ENCODE measurements at places on chromosomes 1 and 21.

DNA sequence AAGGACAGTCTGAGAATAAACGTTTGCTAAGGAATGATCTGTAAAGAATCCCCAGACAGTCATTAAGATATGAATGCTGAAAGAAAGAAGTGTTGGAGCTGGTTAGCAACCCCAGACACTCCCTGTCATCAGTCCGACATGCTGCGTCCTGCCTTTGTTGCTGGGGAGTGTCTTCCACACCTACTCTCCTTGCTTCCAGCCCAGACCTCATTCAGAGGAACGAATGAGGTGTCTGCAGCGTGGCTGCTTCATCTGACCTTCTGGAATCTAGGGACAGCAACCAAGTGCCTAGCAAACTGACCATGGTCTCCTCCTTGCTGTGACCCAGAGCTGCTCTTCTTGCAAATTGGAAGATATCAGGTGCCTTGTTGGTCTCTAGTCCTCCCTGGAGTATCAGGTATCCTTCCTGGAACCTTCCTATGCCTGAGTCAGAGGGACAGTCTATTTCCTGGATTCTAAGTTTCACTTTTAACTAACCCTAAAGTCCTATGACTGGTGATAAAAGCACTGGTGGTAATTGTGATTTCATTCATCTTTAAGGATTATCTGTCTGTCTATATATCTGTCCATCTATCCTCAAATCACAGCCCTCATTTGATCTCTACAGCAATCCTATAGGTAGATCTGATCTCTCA, 45.3 kb downstream of the NFASC start:
- DNase-seq = no peak

- no peak for DNase-seq
These were observed 277.1 kb downstream of the ST6GALNAC3 start for GRCh38 chr1:76351655-76352054.

DNA sequence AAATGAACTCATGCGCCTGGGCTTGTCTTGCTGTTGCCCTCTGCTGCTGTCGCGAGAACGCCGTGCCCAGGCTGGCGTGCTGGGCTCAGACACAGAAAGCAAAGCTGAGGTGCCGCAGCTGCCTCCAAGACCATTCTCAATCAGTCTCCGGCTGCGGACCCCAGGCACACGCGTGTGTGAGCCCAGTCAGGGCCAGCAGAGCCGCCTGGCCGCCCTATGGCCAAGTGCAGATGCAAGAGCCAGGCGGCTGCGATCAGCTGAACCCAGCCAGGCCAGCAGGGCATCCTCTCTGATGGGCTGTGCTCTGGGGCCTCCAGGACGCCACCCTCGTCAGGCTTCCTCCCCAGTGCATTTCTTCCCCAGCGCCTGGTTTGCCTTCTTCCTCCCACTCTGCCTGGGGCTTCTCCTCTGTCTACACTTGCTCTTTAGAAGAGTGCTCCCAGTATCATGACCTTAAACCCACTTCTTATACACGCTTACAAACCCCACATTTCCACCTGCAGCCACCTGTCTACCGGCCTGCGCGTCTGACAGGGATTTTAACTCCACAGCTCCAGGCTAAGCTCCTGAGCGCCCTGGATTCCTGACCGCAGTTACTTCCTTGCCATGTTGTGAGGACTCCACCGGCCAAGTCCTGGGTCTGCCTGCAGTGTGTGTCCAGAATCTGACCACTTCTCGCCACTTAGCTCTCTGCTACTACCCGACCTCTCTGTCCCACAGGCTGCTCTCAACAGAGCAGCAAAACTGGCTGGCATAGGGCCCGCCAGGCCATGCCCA, 21.7 kb upstream of the LRRC47 start:
- no peak for DNase-seq

DNA sequence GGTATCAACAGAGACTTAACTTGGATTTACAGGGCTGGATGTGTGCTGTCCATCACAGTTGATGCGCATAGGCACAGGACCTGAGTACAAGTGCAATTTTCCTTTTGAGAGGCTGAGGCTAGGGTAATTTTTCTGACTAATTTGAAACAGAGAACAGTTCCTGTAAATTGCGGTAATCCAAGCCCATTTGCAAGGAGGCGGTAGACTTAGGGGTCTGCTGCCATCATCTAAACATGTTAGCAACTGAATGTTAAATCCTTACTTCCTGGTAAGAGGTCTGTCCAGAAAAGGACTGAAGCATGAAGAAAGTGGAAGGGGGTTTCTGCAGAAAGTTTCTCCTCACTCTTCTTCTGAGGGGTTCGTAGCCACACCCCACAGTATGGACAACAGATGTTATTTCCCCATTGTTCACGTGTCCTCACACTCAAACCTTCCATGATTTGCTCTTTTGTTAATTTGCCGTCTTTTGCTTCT, 23.7 kb upstream of the C1orf198 start:
- no peak for DNase-seq

DNA sequence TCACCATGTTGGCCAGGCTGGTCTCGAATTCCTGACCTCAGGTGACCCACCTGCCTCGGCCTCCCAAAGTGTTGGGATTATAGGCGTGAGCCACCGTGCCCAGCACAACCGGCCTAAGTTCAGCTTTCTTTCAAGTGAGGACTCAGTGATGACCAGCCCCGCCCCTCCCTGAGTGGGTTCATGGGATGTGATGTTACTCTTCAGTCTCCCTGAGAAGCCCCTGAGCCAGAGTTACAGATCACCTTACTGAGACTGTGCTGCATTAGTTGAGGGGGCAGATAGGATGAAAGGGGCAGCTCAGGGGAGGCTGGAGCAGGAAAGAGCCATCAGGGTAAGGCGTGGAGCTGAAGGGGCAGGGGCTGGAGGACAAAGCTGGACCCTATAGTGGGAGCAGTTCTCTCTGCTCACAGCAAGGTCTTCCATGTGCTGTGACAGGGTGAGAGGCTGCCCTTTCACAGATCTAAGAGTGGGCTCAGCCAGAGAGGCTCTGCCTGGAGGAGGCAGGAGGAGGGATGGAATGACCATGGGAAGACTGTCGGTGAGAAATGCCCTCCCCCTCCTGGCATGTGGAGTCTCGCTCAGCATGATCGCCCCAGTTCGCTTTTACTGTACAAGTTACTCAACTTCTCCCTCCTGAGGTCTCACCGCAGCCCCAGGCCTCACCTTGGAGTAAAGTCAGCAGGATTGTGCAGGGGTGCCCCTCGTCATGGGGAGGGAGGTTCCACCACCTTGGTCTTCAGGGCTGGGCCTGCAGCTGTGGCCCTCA, 13.4 kb downstream of the SH2D2A start:
- no peak for DNase-seq

GRCh38 chr1:53104289-53104913, 38.0 kb downstream of the SLC1A7 start:
- no peak for DNase-seq

DNA sequence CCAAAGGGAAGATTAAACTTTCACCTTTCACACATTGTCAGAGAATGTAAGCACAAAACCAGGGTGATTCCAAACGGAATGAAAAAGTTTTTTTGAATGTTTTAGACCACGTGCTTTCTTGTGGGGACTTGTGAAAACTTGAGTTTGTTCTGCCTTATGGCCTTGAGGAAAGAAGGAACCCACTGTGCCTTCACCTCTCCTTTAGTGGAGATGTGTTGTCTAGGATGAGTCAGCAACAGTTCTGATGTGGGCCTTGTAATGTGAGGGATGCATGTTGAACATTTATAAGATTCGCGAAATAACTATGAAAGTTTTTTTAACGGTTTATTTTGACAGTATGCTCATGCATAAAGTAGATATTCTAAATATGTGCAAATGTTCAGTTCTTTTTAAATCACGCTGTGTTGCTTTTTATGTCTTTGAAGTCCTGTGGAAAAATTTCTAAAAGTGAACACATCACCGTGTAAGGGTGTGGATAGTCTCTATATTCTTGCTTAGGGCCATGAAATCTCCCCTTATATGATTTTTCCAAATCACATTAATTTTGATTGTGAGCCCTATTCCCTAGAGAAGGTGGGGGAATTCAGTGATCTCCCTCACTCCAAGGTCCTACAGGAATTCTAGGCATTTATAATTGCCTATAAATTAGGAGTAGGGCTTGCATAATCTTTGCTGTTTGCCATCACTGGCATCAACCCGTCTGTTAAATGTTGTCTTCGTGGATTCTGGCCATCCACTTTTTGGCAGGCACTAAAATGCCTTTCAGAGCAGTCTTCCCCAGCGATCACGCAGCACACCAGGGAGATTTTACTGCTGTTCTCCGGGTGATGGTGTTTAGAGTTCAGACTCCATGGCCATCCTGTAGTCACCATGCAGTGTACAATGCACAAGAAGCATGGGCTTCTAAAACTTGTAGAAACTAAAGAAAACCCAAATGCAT, 47.4 kb downstream of the PLA2G4A start:
- DNase-seq = no peak

- no peak for DNase-seq
These were observed 300.9 kb downstream of the LMX1A start for GRCh38 chr1:165055581-165055980.

- peak; percentile 45 for DNase-seq
These were observed 228.9 kb upstream of the TMEM51 start for GRCh38 chr1:14924455-14925331.

- no peak for DNase-seq
These were observed 35.6 kb upstream of the ID3 start for GRCh38 chr1:23594927-23595353.

DNA sequence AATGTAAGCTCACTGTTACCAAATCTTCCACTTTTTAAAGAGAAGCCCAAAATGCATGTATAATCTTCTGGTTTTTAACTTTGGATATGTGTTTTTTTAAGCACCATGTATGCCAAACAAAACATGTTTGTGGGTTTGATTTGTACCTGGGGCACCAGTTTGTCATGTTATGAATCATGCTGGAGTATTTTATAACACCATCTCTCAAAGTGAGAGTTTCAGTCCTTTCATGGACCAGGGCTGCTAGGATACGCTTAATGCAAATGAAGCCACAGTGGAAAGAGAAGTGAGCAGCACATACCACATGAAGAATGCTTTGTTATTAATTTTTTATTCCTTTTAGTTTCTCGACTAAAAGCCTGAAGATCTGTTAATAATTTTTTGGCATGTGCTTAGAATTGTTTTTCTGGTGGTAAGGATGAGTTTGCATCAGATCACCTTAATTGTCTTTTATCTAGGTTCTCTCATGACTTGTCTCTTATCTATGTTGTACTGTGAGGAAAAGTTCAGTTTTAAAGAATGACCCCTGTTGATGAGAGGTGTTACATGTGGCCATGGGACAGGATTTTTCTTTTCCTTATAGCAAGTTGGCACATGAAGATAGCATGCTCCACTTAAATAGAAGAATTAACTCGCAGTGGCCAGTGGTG, 2.0 kb upstream of the RABGAP1L start:
- DNase-seq = no peak

- DNase-seq = no peak
These were observed 17.5 kb downstream of the EYA3 start for GRCh38 chr1:28070725-28071593.

- DNase-seq = peak; percentile 51
These were observed 16.9 kb upstream of the DMRTB1 start for GRCh38 chr1:53442299-53442698.

DNA sequence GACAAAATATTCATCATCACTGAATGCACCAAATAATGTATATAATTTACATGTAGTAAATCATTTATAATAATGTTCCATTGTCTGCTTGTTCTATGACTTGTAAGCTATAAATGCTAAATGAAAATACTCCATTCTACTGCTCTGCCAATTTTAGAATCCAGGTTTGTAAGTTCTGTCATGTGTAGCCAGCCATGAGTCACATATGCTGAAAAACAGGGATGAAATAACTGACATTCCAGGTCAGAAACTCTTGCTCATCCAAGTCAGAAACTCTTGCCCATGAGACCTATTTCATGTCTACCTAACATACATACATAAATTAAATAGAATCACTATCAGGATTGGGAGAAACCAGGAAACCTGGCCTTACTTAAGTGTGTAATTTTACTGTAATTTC, 95.6 kb downstream of the ASH1L start:
- DNase-seq = peak; percentile 74

DNA sequence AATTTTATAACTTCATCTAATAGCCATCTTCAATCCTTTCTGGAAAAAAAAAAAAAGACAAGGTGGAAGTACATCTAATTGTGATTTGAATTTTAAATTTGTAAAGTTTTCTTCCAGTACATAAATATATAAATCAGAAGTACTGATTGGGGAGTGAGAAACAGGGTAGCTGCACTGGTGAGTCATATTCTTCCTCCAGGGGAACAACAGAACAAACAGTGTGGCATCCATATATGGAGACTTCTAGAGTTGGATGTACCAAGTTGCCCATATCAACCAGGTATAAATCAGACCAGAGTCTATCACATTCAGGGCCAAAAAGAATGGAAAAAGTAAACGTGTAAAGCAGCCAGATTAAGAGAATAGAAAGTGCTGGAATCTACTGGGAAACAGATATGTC, 66.0 kb upstream of the NRIP1 start:
- DNase-seq = peak; percentile 10

DNA sequence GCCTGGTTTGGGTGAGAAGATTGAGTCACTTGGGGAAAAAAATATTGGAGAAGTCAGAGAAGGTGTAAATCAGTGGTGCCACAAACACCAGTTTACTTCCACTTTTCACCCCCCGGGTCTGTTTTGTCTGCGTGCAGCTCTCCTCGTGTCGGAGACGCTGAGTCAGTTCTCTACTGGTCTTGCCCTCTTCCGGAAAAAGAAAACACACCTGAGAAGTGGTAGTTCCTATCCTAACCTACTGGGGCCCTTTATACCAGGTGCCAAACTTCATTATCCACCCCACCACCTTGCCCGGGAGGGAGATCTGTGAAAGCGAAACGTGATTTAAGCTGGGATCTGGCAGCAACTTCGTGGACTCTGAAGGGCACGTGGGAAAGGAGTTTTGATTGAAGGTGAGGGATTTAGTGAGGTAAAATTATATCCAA, 855 bp upstream of the IVNS1ABP start:
- DNase-seq = no peak

DNA sequence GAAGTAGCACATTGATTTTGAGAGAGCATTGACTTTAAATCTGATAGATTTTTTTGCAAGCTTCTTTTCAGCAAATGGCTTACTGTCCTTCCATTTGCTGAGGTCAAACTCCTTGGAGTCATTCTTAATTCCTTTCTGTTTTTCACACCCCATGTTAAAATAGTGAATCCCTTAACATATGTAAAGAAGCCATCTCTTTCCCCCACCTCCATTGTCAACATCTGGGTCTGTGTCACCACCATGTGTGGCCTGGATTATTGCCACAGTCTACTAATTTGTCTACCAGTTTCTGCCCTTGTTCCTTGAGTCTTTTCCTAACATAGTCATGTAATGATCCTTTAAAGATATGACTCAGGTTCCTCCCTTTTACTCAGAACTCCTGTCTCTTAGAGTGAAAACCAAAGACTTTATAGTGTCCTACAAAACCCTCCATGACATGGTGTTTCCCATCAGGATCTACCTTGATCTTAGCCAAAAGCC, 104.7 kb downstream of the ST6GALNAC3 start:
- no peak for DNase-seq

Data from LHCN-M2 (cell line).